ENCODE measurements at places on chromosomes 13 and 19.
A peak's percentile ranks its signal among the peaks of the same experiment; 100 is the strongest.

GRCh38 chr13:24073657-24074056 lies 86.9 kb upstream of the SPATA13 start:
- DNase-seq = no peak

DNA sequence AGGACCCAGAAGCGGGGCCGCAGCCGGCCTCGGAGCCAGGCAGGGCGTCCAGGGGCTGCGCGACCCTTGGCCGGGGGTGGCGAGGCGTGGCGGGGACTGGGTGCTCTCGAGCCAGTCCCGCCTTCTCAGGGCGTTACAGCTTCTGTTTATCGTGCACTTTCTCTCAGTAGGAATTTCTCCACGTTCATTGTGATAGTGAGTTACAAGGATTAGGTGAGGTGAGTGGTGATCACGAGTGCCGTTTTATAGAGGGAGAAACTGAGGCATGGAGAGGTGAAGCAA lies 600 bp downstream of the AP1M1 start:
- DNase-seq = no peak

- no peak for DNase-seq
Measured at GRCh38 chr19:46739290-46739771, 6.5 kb upstream of the FKRP start.

GRCh38 chr19:45668342-45668871 lies 386 bp downstream of the GIPR start:
- no peak for DNase-seq

- no peak for DNase-seq
Measured at GRCh38 chr13:49063497-49063896, 87.8 kb downstream of the FNDC3A start.

DNA sequence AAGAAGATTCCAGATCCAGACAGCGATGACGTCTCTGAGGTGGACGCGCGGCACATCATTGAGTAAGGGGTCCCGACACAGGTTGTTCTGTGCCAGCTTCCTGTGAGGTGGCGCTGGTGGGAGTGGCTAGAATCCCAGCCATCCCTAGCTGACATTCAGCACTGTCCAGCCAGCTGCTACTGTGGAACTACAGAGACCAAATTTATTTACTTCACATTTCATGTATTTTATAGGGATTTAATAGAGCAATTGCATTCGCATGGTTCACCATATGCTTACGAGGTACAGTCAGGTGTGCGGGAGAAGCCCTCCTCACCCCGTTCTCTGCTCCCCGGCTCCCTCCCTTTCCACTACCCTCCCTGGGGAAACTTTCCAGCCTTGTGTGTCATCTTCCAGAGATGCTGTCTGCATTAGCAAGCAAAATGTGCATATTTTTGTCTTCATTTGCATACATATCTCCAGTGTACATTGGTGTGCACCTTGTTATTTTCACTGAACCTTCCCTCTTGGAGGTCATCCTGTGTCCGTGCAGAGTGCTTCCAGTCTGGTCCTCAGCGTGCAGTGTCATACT lies 47.2 kb downstream of the SMARCA4 start:
- no peak for DNase-seq

- DNase-seq = no peak
Measured at GRCh38 chr19:1909761-1910080, 4.5 kb downstream of the ADAT3 start.

- DNase-seq = no peak
Measured at GRCh38 chr19:17109962-17110598, 34.5 kb downstream of the MYO9B start.

GRCh38 chr13:78836238-78836784 lies 177.4 kb upstream of the OBI1 start:
- no peak for DNase-seq

DNA sequence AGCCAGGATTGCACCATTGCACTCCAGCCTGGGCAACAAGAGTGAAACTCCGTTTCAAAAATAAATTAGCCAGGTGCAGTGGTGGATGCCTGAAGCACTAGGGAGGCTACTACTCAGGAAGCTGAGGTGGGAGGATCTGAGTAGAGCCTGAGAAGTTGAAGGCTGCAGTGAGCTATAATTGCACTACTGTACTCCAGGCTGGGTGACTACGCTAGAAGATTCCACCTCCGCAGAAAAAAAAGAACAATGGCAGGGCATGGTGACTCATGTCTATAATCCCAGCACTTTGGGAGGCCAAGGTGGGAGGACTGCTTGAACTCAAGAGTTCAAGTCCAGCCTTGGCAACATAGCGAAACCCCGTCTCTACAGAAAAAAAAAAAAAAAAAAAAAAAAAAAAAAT lies 20.5 kb downstream of the HAUS8 start:
- DNase-seq = no peak

DNA sequence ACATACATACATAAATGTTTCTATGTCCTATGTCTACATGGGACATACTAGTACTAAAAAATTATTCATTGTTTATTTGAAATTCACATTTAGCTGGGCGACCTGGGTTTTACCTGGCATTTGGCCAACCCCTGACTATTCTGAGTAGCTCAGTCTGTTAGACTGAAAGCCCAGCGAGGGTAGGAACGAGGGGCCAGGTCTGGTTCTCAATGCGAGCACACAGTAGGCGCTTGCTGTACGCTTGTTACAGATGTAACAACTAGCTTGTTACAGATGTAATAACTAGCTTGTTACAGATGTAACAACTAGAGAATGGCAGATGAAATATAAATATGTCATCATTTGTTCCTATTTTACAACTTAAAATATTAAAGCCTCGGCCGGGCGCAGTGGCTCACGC lies 920 bp upstream of the ANO8 start:
- no peak for DNase-seq

GRCh38 chr13:38167164-38167822 lies 182.4 kb upstream of the UFM1 start:
- no peak for DNase-seq

DNA sequence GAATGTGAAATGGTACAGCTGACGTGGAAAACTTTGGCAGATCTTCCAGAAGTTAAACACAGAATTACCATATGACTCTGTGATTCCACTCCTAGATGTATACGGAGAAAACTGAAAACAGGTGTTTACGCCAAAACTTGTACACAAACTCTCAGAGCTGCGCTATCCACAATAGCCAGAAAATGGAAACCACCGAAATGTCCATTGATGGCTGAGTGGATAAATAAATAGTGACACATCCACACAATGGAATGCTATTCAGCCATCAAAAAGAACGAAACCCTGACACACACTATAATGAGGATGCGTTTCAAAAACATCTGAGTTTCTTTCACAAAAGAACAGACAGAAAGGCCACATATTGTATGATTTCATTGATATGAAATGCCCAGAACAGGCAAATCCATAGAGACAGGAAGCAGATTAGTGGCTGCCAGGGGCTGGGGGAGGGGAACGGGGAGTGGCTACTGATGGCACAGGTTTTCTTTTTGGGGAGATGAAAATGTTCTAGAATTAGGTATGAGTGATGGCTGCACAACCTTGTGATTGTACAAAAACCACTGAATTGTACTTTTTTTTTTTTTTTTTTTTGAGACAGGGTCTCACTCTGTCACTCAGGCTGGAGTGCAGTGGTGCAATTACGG lies 33.0 kb downstream of the IL12RB1 start:
- DNase-seq = no peak

DNA sequence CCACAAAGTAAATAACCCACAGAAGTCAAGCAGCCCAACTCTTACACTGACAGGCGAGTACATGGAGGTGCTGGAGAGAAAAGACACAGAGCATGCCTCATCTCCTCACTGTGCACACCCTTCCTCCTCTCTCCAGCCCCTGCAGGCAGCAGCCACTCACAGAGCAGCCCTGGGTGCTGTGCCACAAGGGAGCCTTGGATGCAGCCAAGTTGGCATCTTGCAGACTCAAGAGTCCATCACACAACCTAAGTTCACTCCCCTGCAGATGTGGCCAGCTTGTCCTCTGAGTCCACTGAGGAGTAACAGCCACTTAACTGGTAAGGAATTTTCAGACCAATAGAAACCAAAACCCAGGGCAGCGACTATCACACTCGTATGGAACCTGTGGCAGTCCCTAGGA lies 47.4 kb downstream of the BRD4 start:
- DNase-seq = no peak

GRCh38 chr13:67772807-67773453 lies 542.8 kb upstream of the PCDH9 start:
- DNase-seq = no peak

GRCh38 chr13:106310291-106310865 lies 225.1 kb downstream of the EFNB2 start:
- DNase-seq = no peak

DNA sequence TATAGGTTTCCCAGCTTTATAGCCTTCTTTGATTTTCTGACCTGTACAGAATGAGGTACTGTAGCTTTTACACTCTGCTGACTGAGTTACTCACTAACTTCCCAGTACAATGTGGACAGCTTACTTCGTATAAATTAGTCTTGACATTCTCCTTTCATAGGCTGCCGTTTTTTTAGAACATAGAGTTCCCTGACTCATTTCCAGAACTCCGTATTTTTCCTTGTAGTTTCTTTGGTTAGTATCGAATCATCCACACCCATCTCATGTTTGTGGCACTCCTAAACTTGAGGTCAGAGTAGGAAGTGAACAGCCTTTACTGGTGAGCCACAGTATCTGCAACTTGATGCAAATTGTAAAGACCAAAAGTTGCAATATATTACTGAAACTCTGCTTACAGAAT lies 303.9 kb downstream of the SLITRK5 start:
- no peak for DNase-seq

- DNase-seq = no peak
Measured at GRCh38 chr19:7063339-7063738, 4.9 kb upstream of the MBD3L3 start.

DNA sequence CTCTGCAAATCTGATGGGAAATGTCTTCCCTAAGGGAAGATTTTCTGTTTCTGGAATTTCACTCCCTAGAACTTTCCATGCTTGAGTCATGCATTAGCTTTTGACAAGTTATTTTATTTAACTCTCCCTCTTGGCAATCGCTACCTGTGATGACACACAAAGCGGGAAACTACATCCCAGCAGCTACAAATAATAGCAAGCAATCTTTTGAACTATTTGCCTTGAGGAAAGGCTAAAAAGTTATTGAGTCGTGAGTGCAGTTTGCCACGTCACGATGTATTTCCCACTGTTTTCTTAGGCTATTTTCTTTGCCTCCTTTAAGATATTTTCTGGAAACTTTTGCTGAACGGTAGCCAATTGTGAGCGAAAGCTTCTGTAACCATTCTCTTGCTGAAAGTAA lies 353.3 kb upstream of the HTR2A start:
- DNase-seq = no peak

GRCh38 chr13:31903111-31903815 lies 128.3 kb upstream of the FRY start:
- DNase-seq = no peak

DNA sequence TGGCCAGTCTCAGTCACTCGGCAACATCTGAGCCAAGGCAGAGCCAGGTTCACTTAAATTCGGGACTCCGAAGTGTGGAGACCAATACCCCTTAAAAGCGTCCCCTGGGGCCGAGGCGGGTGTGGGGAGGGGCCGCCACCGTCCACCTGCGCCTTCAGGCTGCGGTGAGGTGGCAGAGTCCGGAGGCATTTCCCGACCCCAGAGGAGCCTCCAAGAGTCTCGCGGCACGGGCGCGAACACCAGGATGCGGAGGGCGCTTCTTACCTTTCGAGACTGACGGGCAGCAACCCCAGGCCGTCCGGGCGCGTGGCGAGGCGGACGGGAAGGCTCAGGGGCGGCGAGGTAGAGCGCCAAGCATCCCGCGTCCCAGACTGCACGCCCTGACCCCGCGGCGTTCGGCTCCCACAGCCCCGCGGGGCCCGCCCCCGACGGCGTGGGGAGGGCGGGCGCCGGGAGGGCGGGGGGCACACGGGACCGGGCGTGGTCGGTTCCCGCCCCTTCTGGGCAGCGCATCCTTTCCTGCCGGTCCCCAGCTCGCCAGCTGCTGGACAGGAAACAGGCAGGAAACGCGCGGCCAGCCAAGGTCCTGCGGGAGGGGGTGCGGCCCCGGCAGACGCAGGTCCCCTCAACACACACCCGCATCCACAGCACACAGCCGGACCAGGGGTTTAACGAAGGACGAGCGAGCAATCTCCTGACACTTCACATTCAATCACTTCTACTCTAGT lies at the start of gene THSD1:
Gene THSD1, minus strand, starts transcription at position 406 of the 728 bp plus-strand sequence. CDS start 3,572 bp downstream, outside the sequence.
- no peak for DNase-seq

DNA sequence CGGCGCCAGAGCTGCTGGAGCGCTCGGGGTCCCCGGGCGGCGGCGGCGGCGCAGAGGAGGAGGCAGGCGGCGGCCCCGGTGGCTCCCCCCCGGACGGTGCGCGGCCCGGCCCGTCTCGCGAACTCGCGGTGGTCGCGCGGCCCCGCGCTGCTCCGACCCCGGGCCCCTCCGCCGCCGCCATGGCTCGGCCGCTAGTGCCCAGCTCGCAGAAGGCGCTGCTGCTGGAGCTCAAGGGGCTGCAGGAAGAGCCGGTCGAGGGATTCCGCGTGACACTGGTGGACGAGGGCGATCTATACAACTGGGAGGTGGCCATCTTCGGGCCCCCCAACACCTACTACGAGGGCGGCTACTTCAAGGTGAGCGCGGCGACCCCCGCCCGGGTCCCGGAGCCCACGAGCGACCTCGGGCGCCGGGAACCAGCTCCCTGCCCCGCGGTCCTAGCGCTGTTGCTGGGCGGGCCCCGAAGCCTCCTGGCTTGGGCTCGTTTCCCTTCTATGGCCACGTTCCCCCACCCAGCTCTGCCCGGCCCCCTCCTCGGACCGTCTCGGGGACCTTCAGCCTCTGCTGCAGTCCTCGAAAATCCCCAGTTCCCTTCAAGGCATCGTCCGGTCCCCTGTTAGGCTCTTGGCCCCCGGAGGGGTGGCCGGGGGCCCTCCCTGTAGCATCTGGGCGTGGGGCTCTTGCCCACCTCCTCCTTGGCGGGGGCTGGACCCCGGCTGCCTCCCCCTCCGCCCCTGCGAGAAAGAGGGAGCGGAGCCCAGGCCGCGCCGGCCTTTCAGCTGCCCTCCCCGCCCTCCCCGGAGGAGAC lies at the start of gene CDC34:
Gene CDC34, plus strand, starts transcription at position 8 of the 808 bp plus-strand sequence. Its CDS starts 172 bp downstream, at position 180.
- DNase-seq = no peak

- peak; percentile 18 for DNase-seq
Measured at GRCh38 chr19:29622166-29623070, 16.3 kb downstream of the POP4 start.

DNA sequence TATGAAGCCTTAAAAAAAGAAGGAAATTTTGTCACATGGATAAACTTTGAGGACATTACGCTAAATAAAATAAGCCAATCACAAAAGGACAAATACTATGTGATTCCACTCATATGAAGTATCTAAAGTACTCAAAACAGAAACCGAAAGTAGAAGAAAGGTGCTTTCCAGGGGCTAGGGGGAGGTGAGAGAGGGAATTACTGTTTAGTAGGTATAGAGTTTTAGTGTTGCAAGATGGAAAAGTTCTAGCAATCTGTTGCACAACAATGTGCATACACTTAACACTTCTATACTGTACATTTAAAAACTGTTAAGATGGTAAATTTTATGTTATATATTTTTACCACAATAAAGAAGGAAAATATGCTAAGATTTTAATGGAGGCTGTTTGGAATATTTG lies 83.0 kb downstream of the POLR1D start:
- DNase-seq = no peak

DNA sequence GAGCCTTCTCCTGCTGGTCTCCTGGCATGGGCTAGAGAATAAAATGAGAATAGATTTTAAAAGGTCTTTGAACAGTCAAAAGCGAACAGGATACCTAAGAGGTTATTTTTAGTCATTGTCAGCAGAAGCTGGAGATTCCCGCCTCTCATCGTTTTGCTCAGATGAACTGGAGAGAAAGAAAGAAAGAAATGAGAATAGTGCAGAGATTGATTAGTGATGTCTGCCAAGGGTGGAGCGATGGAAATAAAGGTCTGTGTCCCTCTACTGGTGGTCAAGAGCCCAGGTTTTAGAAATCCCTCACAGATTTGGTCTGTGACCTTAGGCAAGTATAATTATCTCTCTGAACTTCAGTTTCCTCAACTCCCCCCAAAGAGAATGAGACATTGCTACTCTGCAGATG lies 5.3 kb downstream of the NCAN start:
- no peak for DNase-seq

Measured in stimulated activated CD4-positive, alpha-beta T cell treated with anti-CD3 and anti-CD28 coated beads, Interleukin-1b, Interleukin-23, amount 100 ng/mL, for 4 hours (primary cell).